ENCODE measurements at places on chromosomes 6 and 20.

DNA sequence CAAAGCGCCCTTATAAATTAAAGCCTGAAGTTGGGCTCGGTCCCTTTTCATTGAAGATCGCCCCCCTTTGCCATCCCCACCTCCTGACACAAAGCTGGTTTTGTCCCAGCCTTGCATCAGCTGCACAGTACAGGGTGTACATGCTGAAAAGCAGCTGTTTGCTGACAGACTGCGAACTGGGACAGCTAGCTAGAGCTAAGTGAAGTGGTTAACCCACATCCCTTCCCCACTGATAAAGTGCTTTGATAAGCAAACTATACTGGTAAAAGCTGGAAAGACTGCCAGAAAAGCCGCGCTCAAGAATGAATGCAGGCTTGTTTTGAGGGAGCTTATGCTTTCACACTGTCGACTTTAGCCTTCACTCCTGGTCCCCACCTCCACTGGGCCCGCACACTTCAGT lies 207.3 kb downstream of the GMDS start:
- DNase-seq: peak; percentile 53

DNA sequence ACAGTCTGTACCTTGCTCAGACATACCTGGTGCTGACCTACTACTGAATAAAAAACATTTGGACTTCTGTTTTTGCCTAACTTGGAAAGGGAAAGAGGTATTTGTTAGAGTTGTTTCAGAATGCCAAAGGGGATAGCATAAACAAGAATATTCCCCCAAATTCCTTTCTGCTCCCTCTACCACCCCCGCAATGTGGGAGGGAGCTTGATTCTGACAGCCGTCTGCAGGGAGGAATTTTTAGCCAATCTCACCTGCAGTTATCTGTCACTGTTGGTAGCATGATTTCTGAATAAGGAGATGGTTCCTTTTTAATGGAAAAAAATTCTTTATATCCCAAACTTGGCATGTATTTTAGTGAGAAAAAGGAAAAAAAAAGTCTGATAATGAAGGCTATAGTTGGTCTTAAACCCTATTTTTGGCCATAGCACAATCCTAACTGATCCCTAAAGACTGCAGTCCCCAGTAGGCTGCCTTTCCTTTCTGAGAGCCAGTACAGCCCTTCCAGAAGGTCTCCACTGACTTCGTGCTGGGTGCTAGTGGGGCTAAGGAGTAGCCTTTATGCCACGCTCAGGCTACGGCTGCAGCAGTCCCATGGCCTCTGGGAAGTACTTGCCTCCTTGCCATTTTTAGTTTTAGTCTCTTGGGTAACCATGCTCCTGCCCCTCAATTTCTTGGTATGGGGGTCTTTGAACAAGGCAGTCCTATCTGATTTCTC lies 13.6 kb upstream of the PDE7B start:
- DNase-seq: no peak

GRCh38 chr6:99013145-99013544 lies 65.4 kb upstream of the FBXL4 start:
- DNase-seq: no peak

DNA sequence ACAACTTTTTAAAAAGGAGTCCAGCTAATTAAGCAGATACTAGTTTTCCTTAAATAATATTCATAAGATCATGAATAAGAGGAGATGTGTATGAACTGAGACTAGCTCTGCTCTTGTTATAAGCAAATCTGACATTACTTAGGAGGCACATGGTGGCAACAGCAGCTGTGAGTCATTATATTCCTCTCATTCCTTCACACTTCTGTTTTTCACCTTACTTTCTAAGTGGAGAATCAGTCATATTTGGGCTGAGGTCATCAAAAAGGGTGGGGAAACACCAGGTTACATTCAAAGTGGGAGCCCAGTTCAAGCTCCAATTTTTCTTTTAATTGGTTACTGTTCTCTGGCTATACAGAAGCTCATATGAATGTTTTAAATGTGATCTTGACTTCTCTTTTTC lies 6.0 kb upstream of the RIPPLY2 start:
- no peak for DNase-seq

- DNase-seq: no peak
These were observed 1176.0 kb downstream of the EPHA7 start for GRCh38 chr6:92243315-92243714.

DNA sequence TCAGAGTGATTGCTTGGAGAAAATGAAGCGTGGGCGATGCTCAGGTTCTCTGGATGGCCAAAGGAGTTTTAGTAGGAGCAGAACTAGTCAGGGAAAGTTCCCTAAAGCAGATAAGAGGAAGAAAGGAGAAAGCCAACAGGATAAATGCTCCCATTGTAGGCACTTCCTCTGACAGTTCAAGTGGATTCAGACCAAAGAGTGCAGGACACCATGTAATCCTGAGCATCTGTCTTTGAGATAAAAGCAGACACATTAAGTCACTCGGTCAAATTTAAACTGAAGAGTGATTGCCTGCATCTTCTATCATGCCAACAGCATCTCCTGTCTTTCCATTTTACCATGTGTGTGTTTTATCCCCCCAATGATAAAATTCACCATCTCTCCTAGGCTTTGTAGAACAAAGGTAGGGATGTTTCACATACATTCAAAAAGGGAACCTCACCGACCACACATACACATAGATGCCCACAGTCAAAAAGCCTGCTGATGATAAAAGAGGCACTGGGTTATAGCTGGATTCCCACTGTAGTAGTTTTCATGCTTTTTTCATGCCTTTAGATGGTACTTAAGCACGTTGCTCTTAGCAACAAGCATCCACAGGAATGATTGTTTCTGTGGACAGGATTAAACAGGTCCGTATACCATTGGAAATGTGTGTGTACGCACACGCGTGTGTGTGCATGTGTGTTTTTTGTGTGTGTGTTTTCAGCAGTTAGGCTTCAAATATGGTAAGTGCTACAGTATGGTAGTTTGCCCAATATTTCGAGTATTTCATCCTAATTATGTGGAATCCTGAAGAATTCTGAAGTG lies 7.0 kb downstream of the GRIK2 start:
- no peak for DNase-seq

DNA sequence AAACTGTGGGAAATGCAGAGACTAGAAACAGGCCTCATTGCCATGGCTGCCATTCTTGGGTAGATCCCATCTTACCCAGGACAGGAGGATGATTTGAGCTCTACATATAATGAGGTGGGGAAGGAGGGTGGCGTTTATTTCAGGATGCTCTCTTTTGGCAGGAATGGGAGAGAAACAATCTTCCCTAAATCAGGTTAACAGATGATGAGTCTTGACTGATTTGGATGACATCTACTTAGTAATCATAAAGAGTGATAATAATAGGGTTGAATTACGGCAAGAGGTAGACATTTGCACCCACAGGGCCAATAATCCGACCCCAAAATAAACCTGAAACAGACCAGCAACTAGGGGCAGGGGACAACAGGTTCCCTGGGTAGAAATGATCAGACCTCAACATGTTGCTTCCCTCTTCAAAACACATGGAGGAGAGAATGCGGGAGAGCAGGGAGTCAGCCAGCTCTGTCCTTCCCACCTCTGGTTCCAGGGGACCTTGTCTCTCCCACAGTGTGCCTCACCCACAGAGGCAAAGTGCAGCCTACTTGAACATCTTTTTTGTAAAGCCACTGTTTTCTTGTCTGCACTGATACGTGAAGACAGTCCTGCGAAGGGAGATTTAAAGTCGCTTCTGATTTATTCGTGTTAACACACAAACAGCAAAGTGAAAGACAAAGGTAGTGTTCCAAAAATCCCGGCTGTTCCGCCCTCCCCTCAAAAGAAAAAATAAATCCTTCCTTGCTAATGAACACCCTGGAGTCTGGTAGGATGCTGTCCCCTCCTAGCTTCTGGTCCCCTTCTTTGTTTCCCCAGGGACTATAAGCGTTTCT lies 3.9 kb downstream of the FOXQ1 start:
- DNase-seq: no peak

DNA sequence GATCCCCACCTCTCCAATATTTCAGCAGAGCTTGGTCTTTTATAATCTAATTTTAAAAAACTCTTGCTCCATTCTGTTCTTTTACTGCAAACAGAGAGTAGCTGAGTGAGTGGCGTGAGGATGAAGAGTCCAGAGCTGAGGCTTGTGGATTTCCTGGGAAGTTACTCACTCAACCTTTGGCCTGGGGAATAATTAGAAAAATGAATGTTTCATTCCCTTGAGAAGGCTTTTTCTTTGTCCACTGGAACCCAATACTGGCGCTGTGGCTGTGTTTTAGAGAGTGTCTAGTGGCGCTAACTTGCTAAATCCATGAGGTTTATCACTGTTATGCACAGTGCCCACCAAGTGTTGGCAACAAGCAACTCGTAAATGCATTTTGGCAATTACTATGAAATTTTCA lies 251.5 kb downstream of the HIVEP2 start:
- DNase-seq: no peak

GRCh38 chr6:105894556-105894955 lies 191.6 kb upstream of the PRDM1 start:
- no peak for DNase-seq

- DNase-seq: no peak
These were observed 9.6 kb upstream of the IL17A start for GRCh38 chr6:52176550-52176949.
